Endothelial cell of umbilical vein (primary cell): ENCODE measurements at places on chromosomes 13 and 19. TPM values are rescaled to one million over a fixed set of nuclear protein-coding genes. Genes with fewer than 3 reads are reported as not detected.

Gene DOCK6
- total RNA-seq = 334 and 353 TPM in 2 replicates

Gene SLC6A16
- 1.6 and 3.6 TPM in 2 replicates for total RNA-seq

Gene CPAMD8
- total RNA-seq = 2.2 and 2.9 TPM in 2 replicates

Gene CTXN1
- 27.6 and 31.1 TPM in 2 replicates for total RNA-seq

Gene RNF225
- total RNA-seq = 0.58 TPM in 1 of 2 replicates, not detected in the other

Gene ZNF296
- 1.8 and 2.1 TPM in 2 replicates for total RNA-seq

Gene CEBPA
- total RNA-seq = not detected in 2 replicates

Gene TMC4
- 0.71 and 0.74 TPM in 2 replicates for total RNA-seq

Gene FCAR
- not detected in 2 replicates for total RNA-seq

Gene PALM
- total RNA-seq = 24.2 and 31.8 TPM in 2 replicates

Gene SKA3
- total RNA-seq = 25.9 and 28.7 TPM in 2 replicates

Gene KLC3
- not detected in 2 replicates for total RNA-seq

Gene NAPSA
- 0.48 TPM in 1 of 2 replicates, not detected in the other for total RNA-seq

Gene AZU1
- not detected in 2 replicates for total RNA-seq

Gene CRTC1
- total RNA-seq = 10.3 and 11.4 TPM in 2 replicates

Gene LMO7
- 21.1 and 43.6 TPM in 2 replicates for total RNA-seq

Gene PLK5
- not detected in 2 replicates for total RNA-seq

Gene PINLYP
- 2.6 and 5.5 TPM in 2 replicates for total RNA-seq

Gene FFAR1
- total RNA-seq = not detected in 2 replicates

Gene KCNN1
- 0.32 and 0.80 TPM in 2 replicates for total RNA-seq

Gene KCNJ14
- total RNA-seq = 0.92 and 1.4 TPM in 2 replicates

Gene CBY2
- total RNA-seq = not detected in 2 replicates

Gene NANOS2
- total RNA-seq = not detected in 2 replicates

Gene RFX1
- 14.4 and 14.7 TPM in 2 replicates for total RNA-seq

Gene UNC13A
- 0.09 and 0.30 TPM in 2 replicates for total RNA-seq

Gene CARS2
- total RNA-seq = 44.1 and 51.2 TPM in 2 replicates

Gene SPACA4
- total RNA-seq = not detected in 2 replicates

Gene KLK11
- not detected in 2 replicates for total RNA-seq

Gene RETN
- not detected in 2 replicates for total RNA-seq

Gene ZNF284
- total RNA-seq = 2.4 and 2.7 TPM in 2 replicates

Gene ZNF536
- not detected in 2 replicates for total RNA-seq

Gene PTH2
- total RNA-seq = not detected in 2 replicates

Gene SGCG
- not detected in 2 replicates for total RNA-seq

Gene SIGLEC6
- total RNA-seq = not detected in 2 replicates

Gene CEACAM21
- total RNA-seq = 1.7 and 2.7 TPM in 2 replicates

Gene CYP2A6
- not detected in 2 replicates for total RNA-seq

Gene LILRB1
- not detected in 2 replicates for total RNA-seq

Gene TCF3
- total RNA-seq = 193 and 197 TPM in 2 replicates

Gene LRP3
- total RNA-seq = 17.8 and 19.4 TPM in 2 replicates

Gene APBA3
- 23.4 and 24.3 TPM in 2 replicates for total RNA-seq

Gene IZUMO2
- total RNA-seq = not detected in 2 replicates

Gene ZNF578
- total RNA-seq = 0.85 and 1.00 TPM in 2 replicates
